Stimulated activated CD4-positive, alpha-beta T cell treated with anti-CD3 and anti-CD28 coated beads, Interleukin-1b, Interleukin-23, amount 100 ng/mL, for 1 hour (primary cell): ENCODE measurements at places on chromosomes 1 and 21.

DNA sequence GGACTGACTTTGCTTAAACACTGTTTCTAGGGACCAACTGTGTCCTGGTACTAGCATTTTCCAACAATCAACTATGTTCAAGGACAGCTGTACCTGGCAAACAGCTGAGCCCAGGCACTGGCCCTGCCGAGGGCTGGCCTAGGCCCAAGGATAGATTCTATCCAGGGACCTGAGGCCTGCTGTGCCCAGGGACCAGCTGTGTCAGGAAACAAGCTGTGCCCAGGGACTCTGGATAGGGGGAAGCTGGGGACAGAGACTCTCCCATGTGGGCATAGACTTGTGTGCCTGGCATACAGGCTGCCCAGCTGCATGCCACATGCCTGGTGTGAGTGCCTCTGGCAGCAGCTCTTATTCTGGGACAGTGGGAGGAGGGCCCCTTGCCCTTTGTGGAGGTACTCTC is 38.1 kb upstream of the POU3F1 start:
- no peak for DNase-seq

DNA sequence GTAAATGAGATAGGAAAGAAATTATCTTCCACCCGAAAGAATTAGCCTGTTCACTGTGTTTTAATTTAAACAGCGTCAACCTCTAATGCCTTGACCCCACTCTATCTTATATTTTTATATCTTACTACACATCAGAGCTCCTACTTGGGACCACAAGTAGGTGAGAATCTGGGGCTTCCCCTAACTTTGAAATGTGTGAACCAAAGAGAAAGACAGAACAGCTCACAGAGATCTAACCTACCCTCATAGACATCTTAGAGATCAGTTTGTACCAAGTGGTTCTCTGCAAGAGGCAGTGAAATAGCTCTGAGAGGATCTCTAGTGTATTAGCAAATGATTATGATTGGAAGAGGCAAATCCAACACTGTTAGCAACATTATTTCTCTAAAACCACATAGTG is 31.0 kb upstream of the IFI16 start:
- DNase-seq: no peak

DNA sequence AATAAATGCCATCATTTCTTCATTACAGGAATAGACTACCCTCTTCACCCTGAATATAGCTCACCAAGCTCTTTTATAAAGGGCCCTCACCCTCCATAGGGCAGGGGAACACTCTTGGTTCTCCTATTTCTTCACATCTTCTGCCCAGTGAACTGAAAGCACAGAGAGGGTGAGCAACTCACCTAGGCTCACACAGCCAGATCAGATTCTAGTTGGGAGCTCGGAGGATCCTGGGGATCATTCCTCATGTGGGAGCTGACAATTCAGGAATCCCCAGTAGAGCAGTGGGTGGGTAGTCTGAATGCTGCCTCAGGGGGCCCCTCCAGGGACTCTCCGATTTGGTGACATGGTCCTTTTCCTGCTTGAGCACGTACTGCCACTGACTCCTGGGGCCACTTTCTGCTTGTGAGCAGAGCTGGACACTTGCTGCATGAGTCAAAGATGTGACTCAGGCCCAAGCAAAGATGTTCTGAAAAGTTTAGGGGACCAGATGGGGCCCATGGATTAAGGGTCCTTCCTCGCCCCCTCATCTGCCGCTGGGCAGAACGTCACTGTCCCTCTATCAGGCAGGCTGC is 63.7 kb upstream of the WNT4 start:
- DNase-seq: no peak

GRCh38 chr1:112877750-112878149 is 78.2 kb downstream of the SLC16A1 start:
- DNase-seq: no peak

GRCh38 chr1:68129536-68130250 is 79.3 kb upstream of the DIRAS3 start:
- no peak for DNase-seq

GRCh38 chr1:36008546-36009197 is 75.2 kb upstream of the TEKT2 start:
- no peak for DNase-seq

- DNase-seq: no peak
Observed at GRCh38 chr1:5651964-5652821, 340.0 kb downstream of the NPHP4 start.

- DNase-seq: no peak
Observed at GRCh38 chr1:27560268-27561123, 43.4 kb downstream of the AHDC1 start.

- no peak for DNase-seq
Observed at GRCh38 chr21:33734291-33734690, 92.0 kb downstream of the ITSN1 start.

DNA sequence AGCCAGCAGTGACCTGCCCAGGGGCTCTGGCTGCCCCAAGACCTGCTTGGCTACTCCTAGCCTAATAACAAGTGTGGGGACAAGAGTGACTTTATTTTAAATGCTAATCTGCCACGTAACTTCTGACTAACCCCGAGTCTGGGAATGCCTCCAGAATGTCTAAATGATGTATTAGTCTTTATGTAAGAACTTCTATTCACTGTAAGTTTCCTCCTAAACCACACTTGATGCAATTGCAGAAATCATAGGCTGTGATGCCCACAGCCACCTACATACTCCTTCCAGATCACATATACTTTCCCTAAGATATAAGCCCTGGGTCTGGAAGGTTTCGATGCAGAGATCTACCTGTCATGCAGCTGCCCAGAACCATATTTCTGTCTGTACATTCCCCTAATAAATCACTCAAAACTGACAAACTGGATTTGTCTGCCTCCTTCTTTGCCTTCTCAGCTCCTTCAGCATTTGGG is 5.9 kb upstream of the VPS45 start:
- DNase-seq: no peak

GRCh38 chr1:63799820-63800219 is 26.0 kb downstream of the ROR1 start:
- no peak for DNase-seq

GRCh38 chr1:69967245-69967766 is 238.1 kb downstream of the LRRC40 start:
- DNase-seq: no peak

GRCh38 chr1:187646536-187647107 is 817.9 kb downstream of the PLA2G4A start:
- DNase-seq: no peak

- DNase-seq: no peak
Observed at GRCh38 chr21:35801391-35801790, 258.9 kb downstream of the SETD4 start.

DNA sequence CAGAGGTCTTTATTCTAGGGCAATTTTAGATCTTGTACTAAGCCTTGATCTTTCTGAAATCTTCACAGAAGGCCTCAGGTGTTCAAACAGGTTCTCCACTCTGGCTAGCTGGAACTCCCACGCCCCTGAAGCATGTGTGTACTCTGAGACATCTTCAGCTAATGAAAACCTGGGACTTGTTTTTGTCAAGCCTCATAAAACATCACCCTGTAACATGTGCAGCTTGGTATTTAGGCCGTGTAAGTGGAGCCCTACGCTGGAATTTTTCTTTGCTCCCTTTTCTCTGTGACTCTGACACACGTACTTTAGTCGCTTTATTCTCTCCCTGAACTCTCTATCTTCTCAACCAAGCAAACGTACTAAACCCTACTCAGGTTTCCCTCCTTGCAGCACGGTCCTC is 701.9 kb upstream of the ZP4 start:
- DNase-seq: no peak

DNA sequence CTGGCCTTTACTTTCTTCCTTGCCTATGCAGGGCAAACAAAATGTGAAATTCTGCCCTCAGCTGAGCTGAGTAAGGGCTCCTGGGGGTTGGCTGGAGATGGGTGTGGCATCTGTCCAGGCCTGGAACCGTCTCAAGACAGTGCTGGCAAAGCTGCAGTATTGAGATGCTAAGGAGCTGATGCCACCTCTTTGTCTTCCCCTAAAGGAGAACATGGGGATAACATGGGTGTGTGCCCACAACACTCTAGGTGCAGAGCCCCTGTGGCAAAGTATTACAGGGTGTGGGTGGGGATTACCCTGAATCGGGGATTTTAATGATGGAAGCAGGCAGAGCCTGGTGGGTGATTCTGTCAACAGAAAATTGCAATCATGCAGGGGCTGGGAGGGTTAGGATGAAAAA is 2.5 kb upstream of the ST3GAL3 start:
- no peak for DNase-seq

DNA sequence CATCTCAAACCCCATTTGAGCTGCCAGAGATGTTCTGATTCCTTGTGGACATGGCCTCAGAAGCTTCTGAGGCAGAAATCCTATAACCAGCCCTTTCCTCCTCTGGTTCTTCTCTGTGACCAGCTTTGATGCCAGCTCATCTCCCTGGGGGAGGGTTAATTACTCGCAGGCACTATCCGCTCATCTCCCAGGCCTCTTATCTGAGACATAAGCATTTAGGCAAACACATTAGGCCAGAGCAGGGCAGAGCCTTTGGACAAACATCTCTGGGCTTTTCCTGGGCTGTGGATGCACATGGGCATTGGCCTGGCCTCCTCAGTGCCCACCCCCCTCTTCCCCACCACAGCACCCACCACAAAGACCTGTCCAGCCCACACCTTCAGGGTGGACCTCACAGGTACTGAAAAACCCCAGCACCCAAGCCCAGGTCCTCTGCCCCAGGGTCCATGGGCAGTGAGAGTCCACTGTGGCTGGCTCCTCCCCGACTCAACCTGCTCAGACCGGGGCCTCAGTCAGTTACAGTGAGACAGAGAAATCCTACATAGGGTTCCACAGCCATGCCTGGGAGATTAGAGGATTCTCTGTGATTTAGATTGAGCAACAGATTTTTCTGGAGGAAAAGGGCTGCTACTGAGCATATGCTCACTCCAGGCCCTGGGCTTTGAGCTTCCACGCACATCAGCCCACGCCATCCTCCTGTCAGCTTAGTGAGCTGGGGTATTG is 26.9 kb downstream of the IGSF21 start:
- DNase-seq: no peak

GRCh38 chr21:41926117-41926806 is 27.6 kb downstream of the C2CD2 start:
- DNase-seq: no peak

DNA sequence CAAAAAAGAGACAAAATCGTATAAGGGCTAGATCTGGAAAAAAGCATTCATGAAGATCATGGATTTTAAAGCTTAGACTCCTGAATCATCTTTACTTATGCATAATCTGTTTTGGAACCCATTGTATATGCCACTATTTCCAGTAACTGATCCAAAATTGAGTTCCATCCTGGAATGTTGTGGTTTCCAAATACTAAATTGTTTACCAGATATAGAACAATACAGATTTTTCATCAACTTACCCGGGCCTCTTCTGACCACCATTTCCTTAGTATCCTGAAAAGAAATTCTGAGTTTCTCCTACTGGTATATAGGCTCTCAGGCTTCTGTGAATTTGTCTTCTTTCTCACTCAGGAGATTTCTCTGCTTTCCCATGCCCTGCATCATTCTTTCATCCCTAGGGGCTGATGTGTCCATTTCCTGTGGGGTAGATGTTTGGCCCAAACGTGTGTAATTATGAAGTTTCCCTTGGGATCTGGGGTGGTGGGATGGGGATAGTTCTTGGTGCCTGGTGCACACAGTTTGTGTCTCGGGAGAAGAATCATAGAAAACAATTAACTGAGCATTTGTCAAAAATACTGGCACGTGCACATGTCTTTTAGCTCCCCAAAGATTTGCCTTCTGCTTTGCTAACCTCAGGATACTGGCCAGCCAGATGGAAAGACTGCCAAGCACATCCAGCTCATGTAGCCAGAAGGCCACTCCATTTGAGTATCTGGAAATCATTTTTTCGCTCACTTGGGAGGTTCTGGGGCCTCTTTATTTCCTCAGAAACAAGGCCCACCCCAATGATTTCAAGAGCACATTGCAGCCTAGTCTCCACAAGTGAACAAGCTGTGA is 127.8 kb downstream of the NTMT2 start:
- DNase-seq: no peak

DNA sequence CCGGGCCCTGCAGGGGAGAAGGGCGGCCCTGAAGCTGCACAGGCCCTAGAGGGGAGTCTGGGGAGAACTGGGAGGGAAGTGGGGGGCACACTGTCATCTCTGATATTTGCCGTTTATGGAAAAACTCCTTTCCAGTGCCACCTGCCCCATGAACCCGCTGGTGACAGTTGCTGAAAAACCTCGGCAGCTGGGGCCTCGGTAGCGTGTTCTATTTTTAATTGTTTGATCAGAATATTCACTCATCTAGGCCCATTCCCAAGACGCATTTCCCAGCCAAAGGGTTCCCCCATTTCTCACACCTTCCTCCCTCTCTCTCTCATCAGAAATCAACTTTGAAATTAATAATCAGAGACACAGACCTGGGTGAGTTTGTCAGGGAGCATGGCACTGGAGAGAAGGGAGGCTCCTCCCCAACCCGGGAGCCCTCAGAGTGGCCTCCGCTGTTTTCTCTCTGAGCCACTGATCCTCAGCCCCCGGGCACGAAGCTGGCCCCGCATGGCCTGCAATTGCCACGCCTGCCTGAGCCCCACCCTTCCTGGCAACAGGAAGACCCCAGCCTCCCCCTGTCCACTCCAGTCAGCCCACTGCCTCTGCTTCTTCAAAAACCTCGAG is 111.1 kb downstream of the CASZ1 start:
- no peak for DNase-seq

DNA sequence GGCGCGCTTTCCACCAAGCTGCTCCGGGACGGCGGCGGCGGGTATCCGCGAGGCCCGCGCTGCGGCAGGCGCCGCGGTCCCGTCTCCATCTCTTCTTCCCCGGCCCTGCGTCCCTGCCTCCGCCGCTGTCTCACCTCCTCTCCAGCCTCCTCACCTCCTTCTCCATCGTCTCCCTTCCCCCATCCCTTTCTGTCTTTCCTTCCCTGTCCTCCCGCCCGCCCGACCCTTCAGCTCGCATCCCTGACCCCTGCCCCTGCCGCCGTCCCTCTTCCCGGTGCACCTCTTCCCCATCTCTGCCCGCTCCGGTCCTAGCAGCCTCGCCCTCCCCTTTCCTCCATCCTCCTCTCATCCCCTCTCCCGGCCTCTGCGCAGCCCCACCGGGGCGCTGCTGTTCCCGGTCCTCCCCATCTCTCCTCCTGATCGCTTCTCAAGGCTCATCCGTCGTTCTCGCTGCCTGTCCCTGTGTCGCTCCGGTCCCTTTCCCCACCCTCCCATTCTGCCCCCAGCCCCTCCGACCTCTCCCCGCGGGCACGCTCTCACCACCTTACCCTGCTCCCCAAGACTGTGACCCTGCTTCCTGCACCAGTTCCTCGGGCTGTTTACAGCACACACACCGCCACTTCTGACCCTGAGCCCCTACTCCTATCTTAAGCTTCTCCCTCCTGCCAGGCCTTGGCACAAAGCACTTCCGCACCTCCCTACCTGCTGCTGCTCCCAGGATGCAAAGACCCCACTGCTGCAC is 760 bp upstream of the NPHP4 start:
- no peak for DNase-seq
